Stimulated activated CD8-positive, alpha-beta memory T cell treated with anti-CD3 and anti-CD28 coated beads, Interleukin-4, amount 100 ng/mL, for 1 hour (primary cell): ENCODE measurements at places on chromosomes 11 and 22.

- no peak for DNase-seq
Measured at GRCh38 chr11:67266449-67267187, at the start of gene GRK2. Gene GRK2 (plus strand): TSS chr11:67266473. CDS start chr11:67266700, 227 bp downstream.

GRCh38 chr11:14119357-14119756 is 156.8 kb downstream of the SPON1 start:
- DNase-seq, result no peak

- DNase-seq, result no peak
Measured at GRCh38 chr11:134516529-134516928, 104.5 kb upstream of the B3GAT1 start.

- DNase-seq, result no peak
Measured at GRCh38 chr11:6431861-6432260, 8.9 kb downstream of the HPX start.

GRCh38 chr11:86497836-86498235 is 123.1 kb downstream of the CCDC81 start:
- DNase-seq, result no peak

- no peak for DNase-seq
Measured at GRCh38 chr11:67632175-67632981, 2.6 kb upstream of the NUDT8 start.

- no peak for DNase-seq
Measured at GRCh38 chr11:12291313-12291712, 86.1 kb upstream of the PARVA start.

DNA sequence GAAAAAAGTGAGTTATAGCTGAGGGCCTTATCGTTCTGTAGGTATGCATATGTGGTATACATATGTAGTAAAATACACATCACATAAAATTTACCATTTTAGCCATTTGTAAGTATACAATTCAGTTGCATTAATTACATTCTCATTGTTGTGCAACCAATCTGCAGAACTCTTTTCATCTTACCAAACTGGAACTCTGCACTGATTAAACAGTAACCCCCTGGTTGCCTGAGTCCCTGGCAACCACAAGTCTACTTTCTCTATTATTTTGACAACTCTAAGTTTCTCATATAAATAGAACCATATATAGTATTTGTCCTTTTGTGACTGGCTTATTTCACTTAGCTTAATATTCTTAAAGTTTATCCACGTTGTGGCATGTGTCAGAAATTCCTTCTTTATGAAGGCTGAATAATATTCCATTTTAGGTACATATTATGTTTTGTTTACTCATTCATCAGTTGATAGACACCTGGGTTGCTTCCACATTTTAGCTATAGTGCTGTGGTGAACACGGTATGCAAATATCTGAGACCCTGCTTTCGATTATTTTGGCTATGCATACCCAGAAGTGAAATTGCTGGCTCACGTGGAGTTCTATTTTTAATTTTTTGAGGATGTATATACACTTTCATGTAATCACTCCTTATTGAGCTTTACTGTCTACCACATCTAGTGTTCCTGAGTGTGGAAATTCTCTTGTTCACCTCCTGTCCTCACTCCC is 1.6 kb upstream of the DDX10 start:
- no peak for DNase-seq

DNA sequence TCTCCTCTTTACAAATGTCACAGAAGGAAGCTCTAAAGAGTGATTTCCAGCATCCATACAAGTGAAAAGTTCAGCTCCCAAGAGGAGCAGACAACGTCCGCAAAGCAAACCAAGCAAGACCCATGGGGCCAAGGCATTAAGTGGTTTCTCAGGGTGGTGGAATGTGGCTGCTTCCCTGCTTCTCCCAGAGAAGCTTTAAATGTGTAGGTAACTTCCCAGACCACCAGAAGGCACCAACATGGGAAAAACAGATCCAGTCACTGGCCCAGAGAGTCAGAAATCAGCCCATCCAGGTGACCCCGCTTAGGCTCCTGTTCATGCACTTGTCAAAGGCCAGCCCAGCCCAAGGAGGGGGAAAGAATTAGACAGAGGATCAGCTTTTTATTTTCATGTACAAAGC is 13.3 kb upstream of the PHF21A start:
- no peak for DNase-seq

DNA sequence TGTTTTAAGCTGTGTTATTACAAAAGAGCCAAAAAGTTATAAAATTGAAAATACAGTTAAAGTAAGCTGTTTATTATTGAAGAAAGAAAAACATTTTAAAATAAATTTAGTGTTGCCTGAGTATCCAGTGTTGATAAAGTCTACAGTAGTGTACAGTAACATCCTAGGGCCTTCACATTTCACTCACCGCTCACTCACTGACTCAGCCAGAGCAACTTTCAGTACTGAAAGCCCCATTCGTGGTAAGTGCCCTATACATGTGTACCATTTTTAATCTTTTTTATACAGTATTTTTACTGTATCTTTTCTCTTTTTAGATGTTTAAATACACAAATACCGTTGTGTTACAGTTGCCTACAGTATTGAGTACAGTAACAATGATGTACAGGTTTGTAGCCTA is 35.0 kb downstream of the POLD3 start:
- DNase-seq, result no peak

DNA sequence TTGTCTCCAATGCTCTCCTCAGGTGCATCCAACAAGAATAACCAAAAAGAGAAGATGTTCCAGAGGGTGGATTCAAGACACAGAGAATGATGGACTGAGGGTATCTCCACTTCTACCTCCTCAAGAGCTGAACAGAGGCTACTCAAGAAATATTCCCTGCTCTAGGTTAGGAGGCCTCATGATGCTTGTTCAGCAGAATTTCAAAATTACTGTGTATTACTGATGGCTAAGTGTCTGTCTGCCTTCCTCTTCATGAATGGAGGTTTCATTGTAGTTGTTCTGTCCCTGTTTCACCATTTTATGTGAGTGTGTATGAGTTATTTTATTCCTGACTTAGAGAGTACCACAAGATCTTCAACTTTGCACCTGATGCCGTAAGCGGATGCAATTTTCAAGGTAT is 76.8 kb downstream of the JRKL start:
- DNase-seq, result no peak
